ENCODE measurements at places on chromosomes 6 and 20.
A peak's percentile ranks its signal among the peaks of the same experiment; 100 is the strongest.

- DNase-seq = no peak
Measured at GRCh38 chr20:25039697-25040437, 18.1 kb downstream of the ACSS1 start.

DNA sequence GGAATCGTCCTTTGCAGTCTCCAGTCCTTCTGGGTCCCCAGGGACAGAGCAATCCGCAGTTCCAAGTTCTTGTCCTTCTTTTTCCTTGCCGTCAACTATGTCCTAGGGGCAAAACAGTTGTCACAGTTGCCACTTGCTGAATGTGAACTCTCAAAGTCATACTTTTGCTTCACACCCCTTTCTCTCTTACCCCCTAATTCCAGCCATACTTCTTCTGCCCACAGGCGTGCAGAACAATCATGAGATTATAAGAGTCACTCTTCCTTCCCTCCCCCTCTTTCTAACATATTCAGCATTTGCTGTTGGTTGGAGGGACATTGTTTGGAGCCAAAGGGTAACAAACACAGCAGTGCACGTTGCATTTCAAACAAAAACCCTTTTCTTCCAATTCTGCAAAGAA, 74.4 kb downstream of the BCAS1 start:
- DNase-seq = no peak

- no peak for DNase-seq
Measured at GRCh38 chr6:20718705-20719653, 184.7 kb downstream of the CDKAL1 start.

- peak; percentile 80 for DNase-seq
Measured at GRCh38 chr6:32968867-32969684, 682 bp downstream of the BRD2 start.

- DNase-seq = no peak
Measured at GRCh38 chr6:1864496-1864895, 254.8 kb downstream of the FOXC1 start.

Measured in activated CD4-positive, alpha-beta T cell treated with anti-CD3 and anti-CD28 coated beads, Interleukin-2, Interleukin-4, amounts not matched to agents 100 ng/mL and 50 ng/mL, durations not matched to agents 16 hours and 8 hours (primary cell).